ENCODE measurements at places on chromosomes 12 and 14. TPM values are rescaled to one million over a fixed set of nuclear protein-coding genes. Genes with fewer than 3 reads are reported as not detected.

DNA sequence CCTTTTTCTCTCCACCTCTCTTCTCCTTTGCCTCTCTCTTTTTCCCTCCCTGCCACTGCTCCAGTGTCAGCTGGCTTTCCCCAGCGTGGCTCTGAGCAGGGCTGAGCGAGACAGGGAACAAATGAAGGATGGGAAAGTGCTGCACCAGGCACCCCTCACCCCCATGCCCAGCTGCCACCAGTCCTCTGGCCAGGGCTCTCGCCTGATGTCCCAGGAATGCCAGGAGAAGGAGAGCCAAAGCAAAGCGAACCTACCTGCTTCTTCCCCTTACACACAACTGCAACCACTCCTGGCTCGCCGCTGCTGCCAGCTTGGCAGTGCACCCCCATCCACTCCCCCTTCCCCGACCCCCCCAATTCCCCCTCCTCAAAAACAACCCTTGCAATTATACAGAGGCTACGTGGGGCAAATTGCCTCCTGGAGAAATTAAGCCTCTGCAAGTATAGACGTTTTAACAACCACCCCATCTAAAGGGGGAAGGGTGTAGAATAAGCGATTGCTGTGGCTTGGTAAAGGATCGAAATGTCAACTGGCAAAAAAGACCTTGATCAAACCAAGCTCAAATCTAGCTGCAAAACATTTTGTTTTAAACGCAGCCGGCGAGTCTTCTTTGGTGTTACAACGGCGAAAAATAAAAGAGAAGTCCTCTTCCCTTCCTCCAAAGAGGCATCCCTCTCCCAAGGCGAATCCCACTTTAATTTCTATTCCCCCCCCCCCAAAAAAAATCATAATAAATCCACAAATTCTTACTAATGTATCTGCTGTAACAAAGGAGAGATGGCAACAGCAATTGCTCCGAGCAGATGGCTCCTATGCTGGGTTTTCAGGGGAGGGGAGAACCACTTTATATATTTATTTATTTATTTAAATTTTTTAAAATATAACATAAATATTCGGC is 2.9 kb downstream of the BCL11B start:
- DNase-seq: no peak

DNA sequence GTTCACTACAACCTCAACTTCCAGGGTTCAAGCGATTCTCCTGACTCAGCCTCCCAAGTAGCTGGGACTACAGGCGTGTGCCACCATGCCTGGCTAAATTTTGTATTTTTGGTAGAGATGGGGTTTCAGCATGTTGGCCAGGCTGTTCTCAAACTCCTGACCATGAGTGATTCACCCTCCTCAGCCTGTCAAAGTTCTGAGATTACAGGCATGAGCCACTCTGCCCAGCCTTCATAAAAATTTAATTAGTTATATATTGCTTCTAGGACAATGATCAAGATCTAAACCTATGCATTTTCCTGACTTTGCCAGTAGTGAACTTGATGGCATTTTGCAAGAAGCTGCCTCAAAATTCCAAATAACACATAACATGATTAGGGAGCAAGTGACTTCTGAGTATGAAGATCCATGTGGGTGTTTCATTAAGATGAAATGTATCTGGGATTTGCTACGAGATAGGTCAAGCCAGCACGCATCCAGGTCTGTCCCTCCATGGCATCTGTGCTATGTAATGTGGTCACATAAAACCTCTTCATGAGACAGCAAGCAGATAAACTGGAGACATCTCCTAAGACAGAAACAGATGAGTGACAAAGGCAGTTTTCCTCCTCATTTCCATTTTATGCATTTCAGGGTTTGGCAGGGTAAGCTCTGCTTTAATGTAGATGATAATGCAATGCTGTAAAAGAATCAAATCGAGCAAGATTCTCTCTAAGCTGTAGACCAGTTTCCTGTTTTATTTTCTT is 319.4 kb upstream of the ATP2B1 start:
- DNase-seq: no peak

DNA sequence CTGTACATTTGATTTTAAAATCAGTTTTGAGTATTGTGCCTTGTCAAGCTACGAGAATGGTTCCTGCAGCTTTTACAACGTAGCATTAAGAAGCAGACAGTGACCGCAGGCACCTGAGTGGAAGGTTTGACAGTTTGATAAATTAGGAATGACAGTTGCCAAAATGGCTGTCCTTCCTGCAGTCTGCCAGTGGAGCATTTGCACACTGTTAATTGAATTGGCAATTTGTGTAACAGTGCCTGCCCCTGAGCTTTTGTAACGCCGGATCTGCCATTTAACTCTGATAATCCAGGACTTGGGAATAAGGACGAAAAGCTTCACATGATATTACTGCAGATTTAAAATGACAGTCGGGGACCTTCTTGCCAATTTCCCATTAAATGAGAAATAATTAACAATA is 385.3 kb downstream of the NPAS3 start:
- no peak for DNase-seq

- no peak for DNase-seq
Observed at GRCh38 chr12:29528161-29528560, 30.7 kb upstream of the OVCH1 start.

Gene KLHDC1
- 0.26 TPM for total RNA-seq

Gene MUCL1
- total RNA-seq: not detected

GRCh38 chr12:85639834-85640233 is 196.4 kb downstream of the RASSF9 start:
- no peak for DNase-seq

Gene HVCN1
- not detected for total RNA-seq

Gene MLH3
- 17.1 TPM for total RNA-seq

DNA sequence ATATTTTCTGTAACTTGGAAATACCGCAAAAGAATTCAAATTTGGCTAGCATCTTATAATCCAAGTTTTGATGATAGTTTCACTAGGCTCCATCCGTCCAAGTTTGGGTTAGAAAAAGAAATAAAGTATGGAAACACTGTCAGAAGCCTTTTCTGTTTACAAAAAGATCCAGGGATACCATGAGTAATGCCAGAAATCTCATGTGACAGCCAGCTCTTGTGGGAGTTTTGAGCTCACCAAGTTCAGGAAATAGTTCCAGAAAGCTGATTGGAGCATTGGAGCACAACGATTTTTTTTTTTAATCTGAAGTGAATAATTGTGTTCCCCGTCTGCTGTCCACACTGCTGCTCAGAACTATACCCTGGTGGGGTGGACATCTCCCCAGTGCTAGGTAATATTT is 229.7 kb upstream of the NPAS3 start:
- DNase-seq: peak; percentile 53

DNA sequence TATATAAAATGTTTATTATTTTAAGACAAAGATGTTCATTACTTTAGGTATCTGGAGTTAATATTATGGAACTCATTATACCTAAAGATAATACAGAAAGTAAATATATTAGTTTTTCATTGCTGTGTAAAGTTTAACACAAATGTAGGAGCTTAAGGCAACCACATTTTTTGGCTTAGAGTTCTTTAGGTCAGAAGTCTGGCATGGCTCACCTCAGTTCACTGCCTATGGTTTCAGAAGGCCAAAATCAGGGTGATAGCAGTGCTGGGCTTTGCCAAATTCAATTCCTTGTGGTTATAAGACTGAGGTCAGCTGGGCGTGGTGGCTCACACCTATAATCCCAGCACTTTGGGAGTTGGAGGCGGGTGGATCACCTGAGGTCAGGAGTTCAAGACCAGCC is 35.5 kb upstream of the PRPF39 start:
- no peak for DNase-seq

DNA sequence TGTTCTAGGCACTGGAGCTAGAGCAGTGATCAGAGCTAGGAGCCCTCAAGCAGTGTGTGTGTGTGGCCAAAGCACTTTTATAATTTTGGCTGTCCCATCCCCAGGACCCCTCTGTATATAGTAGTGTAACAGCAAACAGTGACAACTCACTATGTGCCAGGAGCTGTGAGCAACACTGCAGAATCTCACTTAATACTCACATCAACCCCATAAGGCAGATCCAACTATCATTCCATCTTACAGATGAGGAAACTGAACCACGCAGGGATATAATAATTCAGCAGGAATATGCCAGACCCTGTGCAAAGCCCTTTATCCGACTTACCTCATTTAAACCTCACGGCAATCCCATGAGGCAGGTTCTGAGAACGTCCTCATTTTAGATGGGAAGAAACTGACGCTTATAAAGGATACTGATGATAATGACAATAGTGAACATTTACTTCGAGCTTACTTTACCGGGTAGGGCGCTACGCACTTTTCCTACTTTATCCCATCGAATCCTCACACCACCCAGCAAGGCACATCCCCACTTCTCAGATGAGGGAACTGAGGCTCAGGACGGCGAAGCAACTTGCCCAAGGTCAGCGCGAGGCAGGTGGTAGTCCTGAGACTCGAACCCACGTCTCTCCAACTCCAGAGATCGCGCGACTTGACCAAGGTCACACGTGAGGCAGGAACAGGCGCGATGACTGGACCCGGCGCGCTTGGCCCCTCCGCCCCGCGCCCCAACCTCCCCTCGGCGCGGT is 687 bp downstream of the RAB35 start:
- DNase-seq: no peak

Gene DPY19L2
- total RNA-seq: 0.70 TPM

DNA sequence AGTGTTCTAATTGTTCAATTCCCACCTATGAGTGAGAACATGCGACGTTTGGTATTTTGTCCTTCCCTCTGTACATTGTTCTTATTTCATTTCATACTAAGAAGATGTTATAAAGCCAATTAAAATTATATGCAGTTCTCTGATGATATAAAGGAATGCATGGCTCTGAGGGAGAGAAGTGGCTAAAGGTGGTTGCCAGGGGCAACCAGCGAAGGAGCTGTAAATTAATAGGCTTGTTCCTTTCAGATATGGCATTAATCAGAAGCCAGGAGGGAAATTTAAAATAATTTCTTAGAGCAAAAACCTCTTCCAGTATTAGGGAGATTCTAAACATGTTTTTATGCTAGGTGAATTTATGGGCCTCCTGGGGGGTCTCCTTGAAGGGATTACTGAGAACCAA is 227.8 kb downstream of the TMEM117 start:
- no peak for DNase-seq

Gene OR4Q3
- total RNA-seq: not detected

- DNase-seq: no peak
Observed at GRCh38 chr14:71194251-71194650, 287.0 kb downstream of the PCNX1 start.

Gene NR4A1
- not detected for total RNA-seq

DNA sequence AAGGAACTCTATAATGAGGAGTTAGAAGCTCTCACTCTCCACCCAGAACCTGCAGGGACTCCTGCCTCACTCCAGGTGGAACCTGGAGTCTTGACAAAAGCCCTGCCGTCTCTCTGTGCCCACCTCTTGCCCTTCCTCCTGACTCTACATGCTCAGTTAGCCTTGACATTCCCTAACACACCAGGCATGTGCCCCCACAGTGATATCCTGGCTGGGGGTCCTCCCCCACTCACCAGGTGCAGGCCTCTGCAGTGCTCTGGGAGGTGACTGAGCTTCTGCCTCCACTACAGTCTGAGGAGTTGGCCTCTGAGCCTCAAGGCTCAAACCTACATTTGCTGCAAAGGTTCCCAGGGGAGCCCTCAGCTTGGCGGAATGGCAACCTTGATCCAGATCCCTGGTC is 300.7 kb downstream of the ADGRD1 start:
- DNase-seq: no peak

DNA sequence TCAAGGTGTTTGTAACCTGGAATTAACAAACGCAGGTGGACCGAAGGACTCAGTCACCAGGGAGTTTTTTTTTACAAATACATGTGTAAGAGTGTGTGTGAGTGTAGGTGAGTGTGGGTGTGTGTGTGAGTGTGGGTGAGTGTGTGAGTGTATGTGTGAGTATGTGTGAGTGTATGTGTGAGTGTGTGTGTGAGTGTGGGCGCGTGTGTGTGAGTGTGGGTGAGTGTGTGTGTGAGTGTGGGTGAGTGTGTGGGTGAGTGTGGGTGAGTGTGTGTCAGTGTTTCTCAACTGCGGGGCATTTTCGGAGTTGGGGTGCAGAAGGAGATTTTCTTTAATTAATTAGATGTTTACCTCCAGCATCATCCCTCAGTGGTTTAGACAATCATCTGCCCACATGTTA is 1178.8 kb downstream of the VRK1 start:
- no peak for DNase-seq

DNA sequence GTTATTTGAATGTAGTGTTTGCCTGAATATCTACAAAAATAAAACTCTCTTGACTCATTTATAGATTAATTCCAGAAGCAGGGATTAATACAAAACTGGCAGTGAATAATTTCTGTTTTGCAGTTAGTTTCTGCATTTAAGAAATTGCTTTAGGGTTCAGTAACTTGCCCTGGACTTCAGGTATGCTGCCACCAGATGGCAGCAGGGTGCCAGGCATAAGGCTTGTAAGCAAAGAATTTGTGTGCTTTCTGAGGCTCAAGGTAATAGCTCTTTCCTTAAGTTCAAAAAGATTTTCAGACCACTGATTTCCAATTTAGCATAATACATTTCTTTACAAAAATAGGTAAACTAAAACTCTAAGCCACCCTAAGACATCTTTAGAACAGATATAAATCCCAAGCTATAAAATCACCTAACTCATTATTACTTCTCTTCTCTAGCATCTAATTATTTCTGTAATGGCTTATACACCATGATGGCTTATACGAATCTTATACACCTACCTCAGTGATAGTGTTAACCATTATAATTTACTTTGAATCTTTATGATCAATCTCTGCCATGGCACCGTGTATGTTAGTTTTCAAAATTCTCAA is 398.3 kb downstream of the APAF1 start:
- peak; percentile 18 for DNase-seq

DNA sequence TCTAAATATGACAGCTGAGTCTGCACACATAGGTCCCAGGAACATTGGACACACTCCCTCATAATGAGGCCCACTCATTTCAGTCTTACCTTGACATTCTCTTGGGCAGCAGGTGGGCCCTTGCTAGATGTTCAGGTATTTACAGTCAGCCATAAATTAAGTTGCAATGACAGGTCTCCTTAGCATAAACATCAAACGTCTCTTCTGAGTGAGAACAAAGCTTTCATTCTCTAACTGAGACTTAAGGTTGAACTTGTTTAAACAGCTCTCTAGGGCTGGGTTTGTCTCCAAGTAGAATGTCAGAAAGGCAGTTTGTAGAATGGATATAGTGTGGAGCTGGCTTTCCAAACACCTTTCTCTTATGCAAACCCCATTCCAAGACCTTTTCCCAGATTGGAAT is 10.3 kb downstream of the ACVR1B start:
- peak; percentile 41 for DNase-seq

GRCh38 chr14:41810362-41810761 is 203.7 kb downstream of the LRFN5 start:
- no peak for DNase-seq

- no peak for DNase-seq
Observed at GRCh38 chr14:70013271-70013873, 134.2 kb downstream of the SMOC1 start.

DNA sequence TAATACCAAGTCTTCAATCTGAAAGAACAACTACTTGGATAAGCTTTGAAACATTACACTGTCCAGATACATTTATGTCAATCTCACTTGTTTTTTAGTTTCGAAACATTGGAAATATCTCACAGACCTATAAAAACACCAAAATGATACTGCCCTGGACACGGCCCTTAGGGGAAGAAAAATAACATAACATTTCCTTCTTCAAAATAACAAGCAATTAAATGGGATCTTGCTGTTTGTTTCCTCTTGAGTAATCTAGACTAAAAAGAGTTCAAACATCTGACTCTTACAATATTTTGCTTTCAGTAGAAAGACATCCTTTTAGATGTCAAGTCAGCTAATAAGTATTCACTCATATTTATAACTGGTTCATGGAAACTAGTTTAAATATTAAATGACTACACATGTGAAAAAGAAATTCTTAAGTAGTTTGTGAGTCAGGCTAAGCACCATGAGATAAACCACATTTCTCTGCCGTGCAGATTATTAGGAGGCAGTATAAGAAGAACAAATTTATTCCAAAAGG is 87.5 kb downstream of the EPS8 start:
- DNase-seq: peak; percentile 60

Gene NUAK1
- total RNA-seq: 5.4 TPM

Data from Caki2 (cell line).